ENCODE measurements at places on chromosomes 16 and 17. TPM values are rescaled to one million over a fixed set of nuclear protein-coding genes. Genes with fewer than 3 reads are reported as not detected.

DNA sequence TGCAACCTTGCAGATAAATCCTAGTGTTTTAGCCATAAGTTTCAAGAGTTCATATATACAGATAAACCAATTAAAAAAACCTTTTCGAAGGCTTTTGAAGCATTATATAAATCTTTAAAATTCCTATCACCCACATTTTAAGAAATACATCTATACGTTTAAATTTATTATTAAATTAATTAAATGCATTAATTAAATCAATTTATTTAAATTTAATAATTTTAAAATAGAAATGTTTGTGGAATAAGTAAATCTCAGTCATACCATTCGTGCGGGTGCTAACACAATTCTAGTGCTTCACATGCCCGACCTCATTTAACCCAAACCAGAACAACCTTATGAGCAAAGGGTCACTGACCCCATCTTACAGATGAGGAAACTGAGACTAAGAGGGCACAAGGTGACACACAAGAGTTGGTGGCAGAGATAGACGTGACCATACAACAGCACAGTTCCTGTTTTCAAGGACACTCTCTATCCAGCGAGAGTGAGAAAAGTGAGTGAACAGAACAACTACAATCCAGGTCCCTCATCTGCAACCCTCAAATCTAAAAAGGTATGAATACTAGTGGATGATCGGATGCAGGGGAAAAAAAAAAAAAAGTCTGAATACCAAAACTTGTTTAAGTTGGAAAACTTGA, 1.4 kb downstream of the NSMCE1 start:
- DNase-seq, result no peak

GRCh38 chr16:51268237-51268636, 117.2 kb upstream of the SALL1 start:
- DNase-seq, result no peak

GRCh38 chr17:56678249-56679114, 85.0 kb downstream of the NOG start:
- DNase-seq, result peak; percentile 7

DNA sequence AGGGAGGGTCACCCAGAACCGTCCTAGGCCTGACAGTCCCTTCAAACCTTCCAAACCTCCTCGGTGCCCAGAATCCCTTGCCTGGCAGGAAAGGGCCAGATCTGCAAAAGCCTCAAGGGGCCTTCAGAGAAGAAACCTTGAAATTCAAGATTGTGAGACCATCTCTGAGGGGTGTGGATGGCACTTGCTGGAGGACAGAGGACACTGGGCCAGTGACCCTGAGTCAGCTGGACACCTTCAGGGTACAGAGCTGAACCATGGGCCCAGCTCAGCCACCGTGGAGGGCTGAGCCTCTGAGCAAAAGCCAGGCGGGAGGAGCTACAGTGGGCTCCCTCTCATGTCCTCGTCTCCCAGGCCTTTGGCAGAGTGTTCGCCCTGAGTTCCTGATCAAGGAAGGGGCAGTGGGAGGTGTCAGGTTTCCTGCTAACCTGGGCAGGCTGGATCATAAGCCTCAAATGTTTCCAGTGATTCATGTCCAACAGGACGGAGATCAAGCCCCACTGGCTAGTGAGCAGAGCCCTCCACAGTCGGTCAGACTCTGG, 3.0 kb downstream of the PDILT start:
- DNase-seq, result no peak

GRCh38 chr17:39171933-39172332, 6.0 kb upstream of the ARL5C start:
- DNase-seq, result no peak

DNA sequence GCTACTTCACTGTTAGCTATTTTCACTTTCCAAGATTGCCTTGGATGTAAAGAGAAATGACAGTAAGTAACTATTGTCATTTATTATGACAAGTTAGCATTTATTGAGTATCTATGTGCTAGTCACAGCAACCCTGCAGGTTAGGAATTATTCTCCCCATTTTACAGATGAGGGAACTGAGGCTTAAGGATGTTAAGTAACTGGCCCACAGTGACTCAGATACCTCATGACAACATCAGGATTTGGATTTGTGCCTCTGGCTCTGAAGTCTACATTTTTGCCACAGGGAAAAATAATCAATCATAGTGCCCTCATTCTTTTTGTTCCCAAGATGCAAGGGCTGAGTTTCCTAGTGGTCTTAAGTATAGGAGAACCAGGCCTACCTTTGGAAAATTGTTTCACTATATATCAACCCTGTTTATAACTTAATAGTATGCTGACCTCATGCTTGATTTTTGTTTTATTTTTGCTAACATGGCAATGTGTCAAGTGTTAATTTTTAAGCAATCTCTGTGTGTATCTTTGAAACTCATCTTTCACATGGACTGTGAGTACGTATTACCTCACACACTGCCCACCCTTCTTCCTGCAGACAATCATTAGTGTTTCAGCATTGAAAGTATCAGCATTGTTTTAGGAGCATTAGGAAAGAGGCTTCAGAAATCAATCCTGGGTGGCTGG, 105.0 kb downstream of the TANGO6 start:
- DNase-seq, result no peak

- DNase-seq, result no peak
Measured at GRCh38 chr16:75801307-75801706, 75.0 kb upstream of the CPHXL start.

- no peak for DNase-seq
Measured at GRCh38 chr17:59287891-59288290, 43.6 kb upstream of the YPEL2 start.

GRCh38 chr17:7959503-7960253, 27.7 kb downstream of the CNTROB start:
- DNase-seq, result no peak

DNA sequence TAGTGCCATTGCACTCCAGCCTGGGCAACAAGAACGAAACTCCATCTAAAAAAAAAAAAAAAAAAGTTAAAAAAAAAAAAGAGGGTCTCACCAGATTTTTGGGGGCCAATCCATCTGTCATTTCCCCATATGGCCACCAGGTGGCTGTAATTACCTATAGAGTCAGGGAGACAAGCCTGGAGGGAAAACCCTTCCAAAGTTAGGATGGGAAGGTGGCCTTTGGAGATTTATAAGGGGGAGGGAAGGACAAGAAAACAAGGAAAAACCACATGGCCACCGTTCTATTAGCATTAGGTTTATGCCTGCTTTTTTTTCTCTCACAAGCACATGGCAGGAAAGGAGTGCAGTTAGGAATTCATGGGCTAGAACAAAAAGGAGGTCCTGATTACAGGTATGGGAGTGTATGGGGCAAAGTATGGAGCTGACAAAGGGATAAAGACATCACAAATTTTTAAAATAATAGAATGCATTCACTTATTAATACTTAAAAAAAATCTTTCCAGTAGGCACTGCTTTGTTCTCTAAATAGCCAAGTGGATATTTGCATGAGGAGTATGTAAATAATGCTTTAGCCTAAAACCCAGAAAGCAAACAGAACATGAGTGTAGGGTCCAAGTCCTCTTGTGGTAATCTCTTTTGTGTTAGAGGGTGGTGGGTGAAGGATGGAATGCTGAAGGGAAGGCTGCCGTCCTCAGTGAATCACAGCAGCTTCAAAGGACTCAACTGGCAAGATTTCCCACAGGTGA, 5.1 kb downstream of the CYB5D1 start:
- no peak for DNase-seq

GRCh38 chr17:47733674-47734410, 806 bp downstream of the TBX21 start:
- DNase-seq, result no peak

DNA sequence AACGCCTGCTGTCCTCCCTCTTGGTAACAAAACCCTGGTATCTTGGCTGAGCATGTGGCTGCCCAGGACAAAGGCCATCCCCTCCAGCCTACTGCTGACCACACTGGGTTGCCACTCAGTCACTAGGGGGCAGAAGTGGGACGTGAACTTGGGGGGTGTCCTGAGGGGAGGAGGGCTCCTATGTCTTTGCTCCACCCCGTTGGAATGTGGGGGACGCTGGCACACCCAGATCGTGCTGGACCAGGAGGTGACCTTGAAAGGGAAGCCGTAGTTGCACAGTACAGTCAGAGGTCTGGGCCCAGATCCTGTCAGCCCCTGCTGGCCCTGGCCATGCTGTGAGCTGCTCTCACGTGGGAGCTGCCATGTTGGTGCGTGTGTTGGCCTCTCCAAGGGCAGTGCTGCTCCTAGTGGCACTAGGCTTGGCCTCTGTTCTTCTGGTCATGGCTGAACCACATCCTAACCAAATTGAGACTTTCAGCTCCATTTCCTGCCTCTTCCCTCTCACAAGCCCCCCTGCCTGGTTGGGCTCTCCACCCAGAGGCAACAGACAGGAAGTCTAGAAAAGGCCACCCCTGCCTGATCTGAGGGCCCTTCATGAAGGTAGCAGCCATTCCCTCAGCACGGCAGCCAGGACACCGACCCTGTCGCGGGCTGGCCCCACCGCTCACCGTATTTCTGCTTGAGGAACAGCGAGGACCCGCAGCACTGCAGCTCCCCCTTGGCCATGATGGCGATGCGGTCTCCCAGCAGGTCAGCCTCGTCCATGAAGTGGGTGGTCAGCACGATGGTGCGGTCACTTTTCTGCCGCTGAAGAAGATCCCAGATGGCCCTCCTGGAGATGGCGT, 29.0 kb upstream of the RNPS1 start:
- DNase-seq, result peak; percentile 40

DNA sequence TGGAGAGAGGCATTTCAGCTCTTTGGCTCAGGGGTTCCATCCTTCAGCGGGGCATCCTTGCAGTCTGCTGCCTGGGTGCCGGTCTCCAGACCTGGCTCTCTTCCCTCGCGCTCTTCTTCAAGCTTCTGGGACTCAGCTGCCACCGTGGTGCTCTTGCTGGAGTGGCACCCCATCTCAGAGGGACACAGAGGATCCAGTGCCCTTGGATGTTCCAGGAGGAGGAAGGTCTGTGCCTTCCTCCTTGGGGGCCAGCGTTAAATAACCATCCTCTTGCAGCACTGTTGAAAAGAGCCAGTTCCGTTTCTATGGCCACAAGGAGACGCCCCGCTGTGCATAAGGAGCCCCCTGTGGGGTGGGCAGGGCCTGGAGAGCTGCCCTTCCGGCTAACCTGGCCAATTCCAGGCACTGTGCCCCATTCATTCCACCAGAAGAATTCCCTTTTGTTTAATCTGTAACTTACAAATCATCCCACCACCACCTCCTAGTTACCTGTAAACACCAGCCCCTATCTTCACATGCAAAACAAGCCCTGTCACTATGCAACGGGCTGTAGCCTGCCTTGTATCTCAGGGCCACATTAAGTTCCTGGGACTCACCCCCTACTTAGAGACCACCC, 8.6 kb downstream of the CHD9NB start:
- DNase-seq, result no peak

DNA sequence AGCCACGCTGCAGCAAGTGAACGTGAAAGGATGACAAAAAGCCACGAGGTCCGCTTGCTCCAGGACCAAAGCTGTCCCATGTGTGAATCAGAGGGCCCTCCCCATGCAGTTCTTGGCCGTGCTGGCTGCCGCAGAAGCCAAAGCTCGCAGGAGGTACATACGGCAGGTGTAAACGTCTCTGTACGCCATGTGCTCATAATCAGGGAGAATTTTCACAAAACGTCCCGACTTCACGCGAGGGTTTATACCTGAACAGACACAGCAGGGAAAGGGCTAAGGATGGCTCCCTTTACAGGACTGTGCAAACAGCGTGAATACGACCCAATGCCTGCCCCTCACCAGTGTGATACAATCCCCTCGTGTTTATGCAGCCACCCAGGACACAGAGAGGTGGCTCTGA, 25.3 kb downstream of the FBXO31 start:
- no peak for DNase-seq

DNA sequence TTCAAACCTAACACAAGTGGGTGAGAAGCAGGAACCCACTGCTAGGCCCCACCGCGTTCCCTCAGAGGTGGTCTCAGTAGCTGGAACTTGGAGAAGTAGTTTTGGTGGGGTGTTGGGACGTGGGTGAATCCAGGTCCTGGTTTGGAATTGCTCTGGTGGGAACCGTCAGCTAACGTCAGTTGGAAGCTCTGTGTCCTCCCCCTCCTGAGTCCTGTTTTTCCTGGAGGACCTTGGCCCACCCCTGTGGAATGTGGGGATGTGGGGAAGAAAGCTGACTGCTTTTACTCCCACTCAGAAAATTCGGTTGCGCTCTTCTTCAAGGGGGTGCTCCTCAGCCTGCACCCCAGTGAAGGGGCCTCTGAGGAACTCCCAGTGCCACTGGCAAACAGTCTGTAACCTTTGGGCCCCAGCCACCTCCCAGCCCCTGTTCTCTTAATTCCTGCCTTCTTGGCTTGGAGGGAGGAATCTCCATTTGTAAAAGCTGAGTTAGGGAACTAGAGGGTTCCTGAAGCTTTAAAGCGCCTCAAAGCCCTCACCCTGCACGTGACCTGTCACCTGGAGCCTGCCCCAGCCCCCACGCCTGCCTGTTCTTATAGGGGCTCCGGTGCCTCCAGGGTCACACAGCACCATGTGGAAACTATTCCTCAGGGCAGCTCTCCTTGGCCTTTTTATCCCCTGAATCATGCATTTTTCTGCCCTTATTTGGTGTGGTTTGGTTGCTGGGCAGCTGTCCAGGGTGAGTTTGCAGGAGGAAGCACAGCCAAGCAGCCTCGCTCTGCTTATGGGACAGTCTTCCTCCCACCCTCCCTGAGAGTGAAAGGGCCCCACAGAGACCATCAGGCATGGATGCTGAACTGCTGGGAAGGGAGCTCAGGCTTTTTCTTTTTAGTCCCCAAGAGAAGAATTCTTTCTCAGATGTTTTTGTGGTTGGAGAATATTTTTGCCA, 16.2 kb upstream of the NAGLU start:
- DNase-seq, result peak; percentile 95

DNA sequence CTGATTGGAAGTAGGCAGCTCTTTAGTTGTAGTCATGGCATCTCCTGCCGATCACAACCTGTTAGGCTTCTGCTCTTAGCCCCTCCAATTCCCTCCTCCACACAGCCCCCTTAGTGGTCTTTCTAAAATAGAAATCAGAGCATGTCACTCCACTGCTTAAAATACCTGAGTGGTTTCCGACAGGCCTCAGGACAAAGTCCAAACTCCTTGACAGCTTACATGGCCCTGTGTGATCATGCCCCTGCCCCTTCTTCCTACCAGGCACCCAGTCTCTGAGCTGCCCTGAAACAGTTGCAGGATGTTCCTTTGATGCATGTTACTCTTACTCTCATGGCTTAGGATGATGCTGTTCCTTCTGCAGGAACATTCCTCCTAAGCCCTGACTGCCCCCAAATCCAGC, 147.3 kb downstream of the AATF start:
- DNase-seq, result no peak

- DNase-seq, result no peak
Measured at GRCh38 chr16:65665586-65665985, 543.7 kb upstream of the CDH11 start.

GRCh38 chr17:81967533-81968395, 6.8 kb upstream of the NOTUM start:
- peak; percentile 10 for DNase-seq

GRCh38 chr17:35241520-35241919, 1.4 kb upstream of the SLFN5 start:
- DNase-seq, result no peak

- no peak for DNase-seq
Measured at GRCh38 chr16:80577485-80578280, 36.9 kb downstream of the DYNLRB2 start.

Gene LCMT1
- 22.5 TPM for total RNA-seq

Gene TMEM238L
- not detected for total RNA-seq

Gene KLHL10
- under 0.01 TPM for total RNA-seq

Gene NPIPA8
- total RNA-seq, result not detected

Measured in dermis microvascular lymphatic vessel endothelial cell (primary cell).